ENCODE measurements at places on chromosomes 3 and 15. TPM values are rescaled to one million over a fixed set of nuclear protein-coding genes. Genes with fewer than 3 reads are reported as not detected.

GRCh38 chr15:29433050-29433318 lies 163.4 kb upstream of the NSMCE3 start:
- no peak overlapping the region for H3K4me3 ChIP-seq
- no peak overlapping the region for H3K27ac ChIP-seq
- no peak for DNase-seq
- no peaks in the 10 kb centered on the region for H3K27me3 ChIP-seq
- no peaks in the 10 kb centered on the region for H3K4me1 ChIP-seq
- no peaks in the 10 kb centered on the region for H3K36me3 ChIP-seq

DNA sequence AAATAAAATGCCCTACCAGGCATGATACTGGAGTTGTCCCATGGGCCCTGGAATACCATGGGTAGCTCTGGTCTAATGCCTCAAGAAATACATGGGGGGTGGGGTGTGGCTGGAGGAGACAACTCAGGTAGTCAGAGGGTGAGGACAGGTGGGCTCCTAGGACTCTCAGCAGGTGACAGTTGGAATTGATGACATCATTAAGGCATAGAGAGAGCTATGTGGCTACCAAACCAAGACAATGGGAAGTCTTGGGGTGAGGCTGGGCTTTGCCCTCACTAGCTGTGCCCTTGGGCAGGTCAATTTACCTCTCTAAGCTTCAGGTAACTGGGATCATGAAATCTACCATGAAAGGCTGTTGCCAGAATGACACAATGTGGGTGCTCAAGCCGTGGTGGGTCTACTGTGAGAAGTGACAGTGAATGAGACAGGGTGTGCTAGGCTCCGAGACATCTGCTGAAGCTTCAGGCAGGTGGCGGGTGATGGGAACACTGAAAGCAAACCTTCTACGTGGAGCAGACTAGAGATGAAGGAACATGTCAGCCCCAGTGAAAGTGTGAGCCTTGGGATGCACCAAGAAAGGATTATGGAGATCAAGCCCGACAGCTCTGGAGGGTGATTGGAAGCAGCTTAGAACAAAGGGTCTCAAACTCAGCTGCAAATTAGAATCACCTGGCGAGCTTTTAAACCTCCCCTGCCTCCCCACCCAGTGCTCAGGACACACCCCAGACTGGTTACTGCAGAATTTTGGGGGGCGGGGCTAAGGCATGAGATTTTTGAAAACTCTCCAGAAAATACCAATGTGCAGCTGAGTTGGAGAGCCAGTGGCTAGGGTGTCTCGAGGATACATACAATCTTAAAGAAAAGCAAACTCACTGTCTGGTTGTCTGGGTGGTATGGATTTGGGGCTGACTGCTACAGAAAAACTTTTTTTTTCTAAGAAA lies 21.5 kb downstream of the SLC6A20 start:
- H3K36me3 ChIP-seq, result no peaks in the 10 kb centered on the region
- no peaks in the 10 kb centered on the region for H3K27me3 ChIP-seq
- no peak for DNase-seq
- H3K4me1 ChIP-seq, result no peaks in the 10 kb centered on the region
- no peak overlapping the region for H3K4me3 ChIP-seq

CHST14 gene
- 16.3 TPM for total RNA-seq

P2RY1 gene
- 8.3 TPM for total RNA-seq

- no peak overlapping the region for H3K27ac ChIP-seq
- H3K27me3 ChIP-seq, result no peaks in the 10 kb centered on the region
- peaks cover 19% of the 10 kb centered on the region for H3K4me1 ChIP-seq
- DNase-seq, result no peak
- no peaks in the 10 kb centered on the region for H3K36me3 ChIP-seq
- no peak overlapping the region for H3K4me3 ChIP-seq
Observed at GRCh38 chr3:187015903-187016638, 85.7 kb downstream of the ST6GAL1 start.

GOLGA8T gene
- not detected for total RNA-seq

RTP3 gene
- not detected for total RNA-seq

CPA3 gene
- 6.9 TPM for total RNA-seq

DNA sequence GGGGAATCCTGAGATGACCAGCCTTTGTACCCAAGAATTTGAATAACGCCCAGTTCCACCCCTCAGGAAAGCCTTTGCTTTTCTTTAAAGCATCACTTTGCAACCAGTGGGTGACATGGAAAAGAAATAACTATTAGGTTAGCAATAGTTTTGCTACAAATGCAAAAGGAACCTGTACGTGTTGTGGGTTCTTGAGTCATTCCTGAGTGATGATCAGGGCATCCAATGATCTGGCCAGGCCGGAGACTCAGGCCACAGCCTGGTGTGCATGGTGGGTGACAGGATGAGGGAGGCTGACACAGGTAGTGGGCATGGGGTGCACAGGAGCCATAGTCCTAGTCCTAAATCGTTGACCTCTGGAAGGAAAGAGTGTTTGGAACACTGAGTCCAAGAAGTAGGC lies 321.4 kb upstream of the IL12A start:
- no peak for DNase-seq
- H3K4me1 ChIP-seq, result no peaks in the 10 kb centered on the region
- H3K27ac ChIP-seq, result no peak overlapping the region
- no peaks in the 10 kb centered on the region for H3K27me3 ChIP-seq

GRCh38 chr3:27729748-27730611 lies 7.9 kb upstream of the EOMES start:
- H3K4me3 ChIP-seq, result peak overlapping the region; percentile 8
- DNase-seq, result no peak
- H3K36me3 ChIP-seq, result no peaks in the 10 kb centered on the region
- no peak overlapping the region for H3K27ac ChIP-seq
- H3K4me1 ChIP-seq, result peaks cover 20% of the 10 kb centered on the region

DNA sequence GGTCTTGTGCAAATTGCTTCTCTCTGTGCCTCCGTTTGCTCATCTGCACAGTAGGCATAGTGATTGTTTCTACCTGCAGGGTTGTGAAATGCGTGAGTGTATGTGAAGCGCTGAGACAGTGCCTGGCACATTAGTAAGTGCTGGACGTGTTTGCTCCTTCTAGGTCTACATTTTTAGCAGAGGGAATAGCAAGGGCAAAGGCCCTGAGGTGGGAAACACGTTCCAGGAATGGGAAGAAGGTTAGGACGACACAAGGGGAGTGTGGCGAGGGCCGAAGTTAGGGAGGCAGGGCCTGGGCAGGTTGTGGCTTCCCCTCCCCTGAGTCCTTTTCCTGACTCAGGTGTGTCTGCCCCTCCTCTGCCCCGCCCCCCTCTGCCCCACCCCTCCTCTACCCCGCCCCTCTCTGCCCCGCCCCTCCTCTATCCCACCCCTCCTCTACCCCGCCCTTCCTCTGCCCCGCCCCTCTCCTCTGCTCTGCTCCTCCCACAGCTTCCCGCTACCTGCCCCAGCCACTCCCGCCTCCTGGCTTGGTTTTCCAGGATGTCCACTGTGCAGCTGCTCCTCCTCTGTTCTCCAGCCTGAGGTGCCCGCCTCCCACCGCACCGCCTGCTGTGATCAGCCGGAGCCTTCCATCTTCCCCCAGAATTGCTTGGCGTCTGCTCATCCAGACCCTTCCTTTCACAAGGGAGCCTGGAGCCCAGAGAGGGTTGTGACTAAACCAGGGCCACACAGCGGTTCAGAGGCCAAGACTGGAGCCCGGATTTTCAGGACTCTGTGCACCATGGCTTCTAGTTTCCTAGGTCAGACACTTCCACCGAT lies 31.1 kb upstream of the SMAD6 start:
- H3K27ac ChIP-seq, result no peak overlapping the region
- H3K4me1 ChIP-seq, result no peaks in the 10 kb centered on the region
- DNase-seq, result no peak

TGM5 gene
- total RNA-seq, result not detected

DNA sequence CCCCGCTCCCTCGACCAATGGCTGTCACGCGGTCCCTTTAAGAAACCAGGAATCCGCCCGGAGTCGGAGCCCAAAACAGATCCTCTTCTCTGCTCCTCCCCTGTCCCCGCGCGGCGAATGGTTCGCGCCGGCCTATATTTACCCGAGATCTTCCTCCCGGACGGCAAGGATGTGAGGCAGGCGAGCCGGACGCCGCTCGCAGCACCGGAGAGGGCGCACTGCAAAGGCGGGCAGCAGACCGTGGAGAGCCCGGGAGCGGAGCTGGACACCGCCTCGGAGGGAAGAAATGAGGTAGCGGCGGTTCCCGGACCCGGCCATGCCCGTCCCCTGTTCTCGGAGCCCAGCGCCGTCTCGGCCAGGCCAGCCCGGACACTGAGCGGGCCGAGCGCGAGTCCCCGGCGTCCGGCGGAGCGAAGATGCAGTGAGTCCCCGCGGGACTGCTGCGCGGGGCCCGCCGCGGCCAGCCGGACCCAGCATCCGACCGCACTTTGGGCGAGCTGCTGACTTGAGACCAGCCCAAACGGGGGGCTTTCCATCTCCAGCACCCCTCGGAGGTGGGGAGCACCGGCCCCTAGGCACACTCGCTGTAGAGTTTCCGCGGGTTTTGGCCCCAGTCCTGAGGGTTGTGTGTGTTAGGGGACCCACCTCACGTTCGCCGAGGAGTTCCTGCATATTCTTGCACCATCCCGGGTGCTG lies at the start of gene FAM43A:
TSS of gene FAM43A (plus strand) at position 166 of the 696 bp plus-strand sequence. CDS start 944 bp downstream, outside the sequence.
- peaks cover 20% of the 10 kb centered on the region for H3K27me3 ChIP-seq
- peak within 1 kb of the TSS; percentile 74 for H3K27ac ChIP-seq
- H3K4me1 ChIP-seq, result no peaks in the 10 kb centered on the region
- H3K4me3 ChIP-seq, result peak within 1 kb of the TSS; percentile 60
- no peaks in the 10 kb centered on the region for H3K36me3 ChIP-seq
- peak; percentile 89 for DNase-seq

POPDC2 gene
- total RNA-seq, result 2.7 TPM

DNA sequence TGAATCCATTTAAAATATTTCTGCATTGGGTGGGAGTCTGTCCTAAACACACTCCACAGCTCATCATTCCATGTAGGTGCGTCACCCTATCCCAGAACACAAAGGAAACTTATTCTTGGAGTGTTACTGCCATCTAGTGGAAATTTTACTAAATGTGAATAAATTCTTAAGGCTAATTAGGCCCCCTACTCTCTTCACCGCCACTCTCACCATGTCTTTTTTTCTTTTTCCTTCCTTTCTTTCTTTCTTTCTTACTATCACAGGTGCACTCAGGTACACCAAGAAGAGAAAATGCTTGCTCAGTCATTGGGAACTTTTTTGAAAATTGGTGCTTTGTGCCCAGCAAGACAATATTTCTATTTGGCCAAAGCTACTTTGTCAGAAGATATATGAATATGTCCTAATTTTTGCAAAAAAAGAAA lies 26.4 kb upstream of the ATP8B4 start:
- no peak for DNase-seq
- no peaks in the 10 kb centered on the region for H3K36me3 ChIP-seq
- H3K27me3 ChIP-seq, result no peaks in the 10 kb centered on the region
- H3K4me1 ChIP-seq, result peaks cover 6% of the 10 kb centered on the region
- no peak overlapping the region for H3K27ac ChIP-seq

DNA sequence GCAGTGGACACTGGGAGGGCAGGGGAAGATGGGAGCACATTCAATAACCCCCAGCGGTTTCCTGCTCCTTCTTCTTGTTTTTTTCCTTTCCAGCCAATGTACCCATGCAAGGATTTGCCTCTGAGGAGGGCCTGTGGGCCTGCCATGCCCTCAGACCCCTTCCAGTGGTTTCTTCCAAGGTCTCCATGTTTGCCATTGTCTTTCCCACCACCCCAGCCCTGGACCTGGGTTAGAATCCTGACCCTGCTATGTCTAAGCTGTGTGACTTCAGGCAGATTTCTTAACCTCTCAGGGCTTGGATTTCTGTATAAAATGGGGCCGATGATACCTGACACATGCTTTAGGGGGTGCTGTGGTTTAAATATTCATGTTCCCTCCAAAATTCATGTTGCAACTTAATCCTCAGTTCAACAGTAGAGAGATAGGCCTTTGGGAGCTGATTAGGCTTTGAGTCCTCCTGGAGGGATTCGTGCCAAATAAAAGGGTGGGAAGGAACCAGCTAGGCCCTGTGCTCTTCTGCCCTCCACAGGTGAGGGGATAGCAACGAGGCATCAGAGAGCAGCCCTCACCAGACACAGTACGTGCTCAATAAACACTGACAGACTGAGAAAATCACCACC lies 46.3 kb upstream of the FLNB start:
- no peaks in the 10 kb centered on the region for H3K36me3 ChIP-seq
- H3K4me1 ChIP-seq, result peaks cover 3% of the 10 kb centered on the region
- no peak for DNase-seq
- no peaks in the 10 kb centered on the region for H3K27me3 ChIP-seq

GRCh38 chr15:96462768-96463750 lies 132.6 kb downstream of the NR2F2 start:
- no peak overlapping the region for H3K27ac ChIP-seq
- no peaks in the 10 kb centered on the region for H3K27me3 ChIP-seq
- H3K36me3 ChIP-seq, result no peaks in the 10 kb centered on the region

- H3K4me1 ChIP-seq, result no peaks in the 10 kb centered on the region
- no peaks in the 10 kb centered on the region for H3K27me3 ChIP-seq
- H3K27ac ChIP-seq, result no peak overlapping the region
- no peak for DNase-seq
- H3K4me3 ChIP-seq, result no peak overlapping the region
Observed at GRCh38 chr3:100088735-100089368, 25.4 kb downstream of the FILIP1L start.

DNA sequence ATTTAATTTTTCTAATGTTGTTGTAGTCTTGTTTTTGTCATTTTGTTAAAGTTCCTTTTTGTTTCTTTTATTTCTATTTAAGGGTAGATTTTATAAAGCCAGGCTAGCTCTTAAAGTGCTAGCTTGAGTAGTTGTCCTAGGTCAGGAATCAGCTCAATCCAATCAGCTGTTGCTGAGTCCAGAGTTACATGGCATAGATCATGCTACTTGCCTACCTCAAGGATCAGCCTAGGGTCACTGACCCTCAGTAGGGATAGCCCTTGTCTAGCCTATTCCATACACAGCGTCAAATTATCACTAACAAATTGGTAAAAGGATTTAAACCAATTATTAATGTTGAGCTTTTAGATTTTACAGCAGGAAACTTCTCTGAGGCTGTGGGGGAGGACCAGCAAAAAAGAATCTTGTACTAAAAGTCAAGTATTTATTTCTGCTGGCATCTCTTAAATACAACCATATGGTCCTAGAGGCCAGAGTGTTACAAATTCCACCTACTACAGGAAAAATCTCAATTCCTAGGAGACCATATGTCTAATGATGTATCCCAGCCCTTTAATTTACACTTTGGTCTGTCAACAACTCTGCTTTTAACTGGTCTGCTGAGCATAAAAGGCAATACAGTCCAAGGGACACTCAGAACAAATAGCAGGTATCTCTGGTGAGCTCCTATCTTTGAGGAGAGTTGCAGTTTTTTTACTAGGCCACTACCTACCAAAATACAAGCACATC lies 138.3 kb upstream of the PTPRG start:
- H3K27ac ChIP-seq, result no peak overlapping the region
- H3K36me3 ChIP-seq, result no peaks in the 10 kb centered on the region
- H3K4me3 ChIP-seq, result no peak overlapping the region
- no peaks in the 10 kb centered on the region for H3K27me3 ChIP-seq

EXD1 gene
- not detected for total RNA-seq

CNTN4 gene
- 106 TPM for total RNA-seq

DNA sequence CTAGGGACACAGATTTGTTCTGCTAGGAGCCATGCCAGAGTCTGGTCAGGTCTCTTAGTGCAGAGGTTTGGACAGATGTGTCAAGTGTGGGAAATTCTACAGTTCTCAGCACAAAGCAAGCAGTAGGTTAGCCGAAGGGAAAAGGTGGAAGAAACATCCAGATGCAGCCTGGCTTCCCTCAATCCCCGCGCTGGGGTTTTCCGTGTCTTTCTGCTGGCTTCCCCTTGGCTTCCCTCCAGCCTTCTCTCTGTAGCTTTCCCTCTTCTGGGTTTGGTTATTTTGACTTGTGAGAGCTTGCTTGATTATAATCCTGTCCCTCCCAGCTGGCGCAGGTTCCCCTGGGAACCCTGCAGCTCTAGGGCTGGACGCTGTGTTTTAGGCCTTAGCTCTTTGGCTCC lies 4.1 kb downstream of the TF start:
- H3K4me3 ChIP-seq, result no peak overlapping the region
- H3K27ac ChIP-seq, result no peak overlapping the region
- H3K4me1 ChIP-seq, result peaks cover 3% of the 10 kb centered on the region
- H3K36me3 ChIP-seq, result no peaks in the 10 kb centered on the region
- peaks cover 12% of the 10 kb centered on the region for H3K27me3 ChIP-seq
- no peak for DNase-seq
